Umbilical cord (tissue), 2 donors: ENCODE measurements at places on chromosomes 2 and 18.

DNA sequence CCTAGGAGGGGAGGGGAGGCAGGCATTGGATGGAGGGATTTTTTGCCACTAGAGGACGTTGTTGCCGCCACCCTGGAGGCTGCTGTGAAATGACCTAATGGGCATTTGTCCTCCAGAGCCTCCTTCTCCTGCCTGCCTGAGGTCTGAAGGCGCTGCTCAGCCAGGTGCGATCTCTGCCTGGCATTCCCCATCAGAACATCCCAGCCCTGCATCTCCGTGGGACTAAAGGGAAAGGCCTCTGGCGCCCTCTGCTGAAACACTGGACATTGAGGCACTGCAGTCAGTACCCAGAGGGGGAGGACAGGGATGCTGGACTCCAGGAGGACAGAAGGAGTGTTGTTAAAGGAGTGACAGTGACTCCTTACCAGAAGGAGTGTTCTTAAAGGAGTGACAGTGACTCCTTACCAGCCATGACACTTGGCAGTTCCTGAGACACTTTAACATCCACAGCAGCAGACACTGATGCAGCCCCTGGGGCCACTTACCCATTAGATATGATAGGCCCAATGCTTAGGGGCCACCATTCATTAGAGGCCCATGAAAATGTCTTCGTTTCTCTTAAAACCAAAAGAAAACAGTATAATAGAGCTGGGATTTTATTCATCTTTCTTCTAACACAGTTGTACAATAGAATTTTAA is 17.0 kb downstream of the THNSL2 start:
- DNase-seq, result peak; percentile 63

- peak; percentile 64 for DNase-seq
Measured at GRCh38 chr2:202140522-202141252, 67.6 kb downstream of the KIAA2012 start.

DNA sequence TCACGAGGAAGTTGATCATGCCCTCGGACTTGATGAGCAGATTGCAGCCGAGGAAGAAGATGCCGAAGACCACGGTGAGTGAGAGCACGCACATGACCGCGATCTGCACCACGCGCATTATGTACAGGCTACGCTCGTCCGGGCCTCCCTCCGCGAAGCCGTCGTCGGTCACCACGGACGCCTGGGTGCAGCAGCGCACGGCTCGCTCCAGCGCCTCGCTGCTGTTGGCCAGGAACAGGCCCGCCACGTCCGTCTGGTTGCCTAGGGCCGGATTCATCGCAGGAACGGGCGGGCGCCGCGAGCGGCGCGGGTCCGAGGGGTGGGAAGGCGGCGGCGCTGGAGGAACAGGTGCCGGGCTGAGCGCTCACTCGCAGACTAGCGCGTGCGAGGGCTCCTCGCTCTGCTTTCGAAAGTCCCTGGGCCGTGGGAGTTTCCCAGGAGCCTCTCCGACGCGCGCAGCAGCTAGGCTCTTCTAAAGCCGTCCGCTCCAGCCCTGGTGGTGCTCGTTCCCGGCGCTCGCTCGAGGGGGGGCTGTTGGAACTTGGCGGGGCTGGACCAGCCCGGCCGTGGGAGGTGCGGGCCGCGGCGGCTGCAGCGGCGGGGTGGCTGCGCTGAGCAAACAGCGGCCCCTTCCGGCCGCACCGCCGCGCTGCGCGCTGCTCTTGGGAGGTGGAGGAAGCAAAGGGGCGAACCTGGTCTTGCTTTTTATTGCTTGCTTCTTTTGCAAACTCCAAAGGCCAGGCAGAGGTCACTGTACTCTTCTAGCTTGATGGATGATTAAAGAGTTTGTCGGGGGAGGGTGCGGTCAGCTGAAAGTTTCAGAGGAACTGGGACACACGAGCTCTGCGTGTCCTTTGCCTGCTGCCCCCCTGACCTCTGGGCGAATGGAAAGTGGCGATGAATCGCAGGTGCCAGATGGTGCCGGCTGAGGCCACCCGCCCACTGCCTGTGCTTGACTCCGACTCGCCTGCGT is at the start of gene RPRM:
RPRM (minus strand) TSS at position 474 of the 973 bp plus-strand sequence; CDS start at position 277, 197 bp downstream.
- DNase-seq, result peak; percentile 90

DNA sequence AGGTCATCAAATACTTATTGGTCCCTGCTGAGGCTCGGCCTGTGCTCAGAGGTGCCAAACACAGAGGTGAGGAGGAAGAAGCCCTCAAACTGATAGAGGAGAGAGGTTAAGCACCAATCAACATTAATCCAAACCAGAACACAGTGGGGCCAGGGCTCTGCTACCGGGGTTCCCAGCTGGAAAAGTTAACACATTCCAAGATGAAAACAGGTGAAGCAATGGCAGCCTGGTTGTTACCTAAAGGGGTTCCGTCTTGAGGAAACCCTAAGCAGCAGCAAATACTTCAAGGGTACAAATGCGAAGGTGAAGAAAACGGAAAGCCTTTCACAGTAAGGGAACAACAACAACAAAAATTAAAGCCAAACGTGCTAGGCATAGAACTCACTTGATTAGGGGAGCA is 5.4 kb downstream of the TGFA start:
- DNase-seq, result no peak

DNA sequence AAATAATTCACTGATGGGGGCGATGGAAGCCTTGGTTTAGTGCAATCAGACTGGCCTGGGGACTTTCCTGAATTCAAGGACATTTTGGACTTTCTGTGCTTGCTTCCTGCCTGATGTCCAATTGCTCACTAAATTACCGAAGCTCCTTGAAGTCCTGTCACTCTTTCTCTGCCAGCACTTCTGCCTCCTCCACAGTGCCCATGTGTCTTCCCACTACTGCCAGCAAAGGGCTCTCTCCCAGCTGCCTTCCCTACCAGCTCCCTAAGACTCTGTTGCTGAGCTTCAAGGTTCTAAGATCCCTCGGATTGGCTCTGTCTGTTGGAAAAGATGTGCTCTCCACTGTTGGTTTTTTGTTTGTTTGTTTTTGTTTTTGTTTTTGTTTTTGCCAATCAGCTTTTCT is 158.1 kb downstream of the MTCL1 start:
- no peak for DNase-seq

- DNase-seq, result no peak
Measured at GRCh38 chr2:150232871-150233270, 254.6 kb downstream of the RND3 start.

- DNase-seq, result no peak
Measured at GRCh38 chr2:19086231-19086651, 272.2 kb downstream of the OSR1 start.

DNA sequence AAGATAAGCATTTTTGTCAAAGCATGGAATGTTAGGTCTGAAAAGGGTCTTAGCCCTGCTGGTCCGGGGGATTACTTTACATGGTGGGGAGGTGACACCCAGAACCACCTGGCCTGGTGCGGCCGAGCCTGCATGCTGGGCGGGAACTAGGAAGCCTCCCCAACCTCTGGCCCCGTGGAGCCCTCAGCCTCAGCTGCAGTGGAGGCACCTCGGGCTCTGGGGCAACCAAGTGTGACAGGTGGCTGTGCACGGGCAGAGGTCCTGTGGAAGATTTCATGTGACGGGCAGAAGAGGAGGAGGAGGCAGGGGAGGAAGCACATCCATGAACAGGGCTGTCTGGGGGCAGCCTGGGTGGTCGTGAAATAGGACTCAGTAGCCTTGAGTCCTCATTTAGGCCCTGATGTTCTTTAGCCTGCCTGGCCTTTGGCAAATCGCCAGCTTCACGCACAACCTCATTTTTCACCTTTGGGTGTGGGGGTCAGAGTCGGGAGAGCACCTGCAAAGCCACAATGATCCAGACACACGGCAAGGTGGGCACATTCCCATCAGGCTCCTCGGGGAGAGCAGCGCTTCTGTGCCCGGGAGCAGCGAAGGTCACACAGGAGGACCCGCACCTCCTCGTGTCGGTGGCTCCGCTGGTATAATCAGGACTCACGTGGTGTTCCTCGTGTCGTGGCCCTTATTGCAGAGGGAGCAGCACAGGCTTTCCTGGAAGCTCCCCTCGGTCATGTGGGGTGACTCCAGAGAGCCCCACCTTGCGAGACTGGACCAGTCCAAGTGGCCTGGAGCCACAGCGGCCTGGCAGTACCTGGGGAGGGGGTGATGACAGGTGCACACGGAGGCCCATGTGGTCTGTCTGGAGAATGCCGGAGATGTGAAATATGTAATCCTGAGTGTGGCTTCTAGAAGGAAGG is 13.9 kb downstream of the CNDP2 start:
- DNase-seq, result no peak

GRCh38 chr2:181466661-181467576 is 9.7 kb downstream of the ITGA4 start:
- peak; percentile 37 for DNase-seq

DNA sequence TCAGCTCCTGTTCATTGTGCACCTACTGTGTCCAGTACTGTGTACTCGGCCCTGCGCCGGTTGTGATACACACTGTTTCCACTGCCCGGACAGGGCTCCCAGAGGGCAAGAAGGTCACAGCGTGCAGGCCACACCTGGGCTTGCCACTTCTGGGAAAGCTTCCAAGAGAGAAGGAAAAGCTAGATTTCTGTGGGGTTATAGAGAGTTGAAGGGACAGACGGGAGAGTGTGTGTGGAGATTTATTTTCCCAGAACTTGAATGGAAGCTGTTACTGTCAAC is 3.8 kb upstream of the CNDP1 start:
- no peak for DNase-seq

- DNase-seq, result no peak
Measured at GRCh38 chr2:1674766-1675397, 69.4 kb downstream of the PXDN start.

GRCh38 chr2:11527001-11527400 is 6.8 kb upstream of the GREB1 start:
- no peak for DNase-seq

GRCh38 chr18:57243624-57244179 is 96.8 kb downstream of the BOD1L2 start:
- DNase-seq, result no peak

DNA sequence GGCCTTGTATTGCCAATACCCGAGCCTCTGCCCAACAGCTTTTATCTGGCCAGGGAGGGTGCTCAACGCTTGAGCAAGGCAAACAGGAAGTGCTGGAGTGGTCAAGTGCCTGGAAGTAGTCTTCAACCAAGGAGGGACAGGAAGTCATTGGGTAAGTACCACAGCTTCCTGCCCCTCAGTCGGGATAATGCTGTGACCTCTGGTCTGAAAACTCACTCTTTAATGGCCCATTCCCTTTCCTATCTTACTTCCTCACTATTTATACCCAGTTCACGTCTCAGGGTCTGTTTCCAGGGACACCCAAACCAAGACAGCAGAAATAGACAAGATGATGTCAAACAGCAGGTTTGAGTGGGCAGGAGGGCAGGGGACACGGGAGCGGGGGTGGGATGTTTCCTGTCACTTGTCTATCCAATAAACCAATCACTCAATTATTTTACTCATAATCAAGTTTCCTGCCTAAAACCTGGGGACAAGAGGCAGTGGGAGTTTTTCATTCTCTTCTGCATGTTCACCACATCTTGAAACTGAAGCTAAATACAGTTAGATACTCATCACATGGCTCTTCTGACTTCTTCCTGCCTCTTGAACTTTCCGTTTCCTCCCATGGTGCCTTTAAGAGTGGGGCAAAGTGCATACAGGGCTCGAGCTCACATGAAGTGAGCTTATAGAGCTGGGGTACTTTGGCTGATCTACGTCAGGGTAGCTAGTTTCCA is 68.9 kb upstream of the CAB39 start:
- peak; percentile 27 for DNase-seq

- no peak for DNase-seq
Measured at GRCh38 chr2:50658883-50659282, 373.0 kb downstream of the NRXN1 start.

DNA sequence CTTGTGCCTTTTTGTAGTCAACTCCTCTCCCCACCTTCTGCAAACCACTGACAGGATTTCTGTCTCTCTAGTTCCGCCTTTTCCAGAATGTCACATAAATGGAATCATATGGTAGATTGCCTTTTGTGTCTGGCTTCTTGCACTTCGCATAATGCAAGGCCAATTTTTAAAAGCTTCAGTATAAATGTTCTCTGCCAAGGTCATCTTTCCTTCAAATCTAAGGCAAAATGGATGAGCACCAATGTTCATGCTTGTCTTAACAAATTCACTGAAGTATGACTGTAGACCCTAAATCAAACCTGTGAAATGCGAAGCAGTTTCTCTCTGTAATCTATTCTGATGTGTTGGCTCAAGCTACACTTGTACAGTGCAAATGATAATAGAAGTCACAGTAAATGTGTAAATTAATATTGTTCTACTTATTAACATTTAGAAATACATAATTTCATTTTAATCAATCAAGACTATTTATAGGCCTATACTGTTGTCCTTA is 92.8 kb upstream of the GLS start:
- DNase-seq, result no peak

DNA sequence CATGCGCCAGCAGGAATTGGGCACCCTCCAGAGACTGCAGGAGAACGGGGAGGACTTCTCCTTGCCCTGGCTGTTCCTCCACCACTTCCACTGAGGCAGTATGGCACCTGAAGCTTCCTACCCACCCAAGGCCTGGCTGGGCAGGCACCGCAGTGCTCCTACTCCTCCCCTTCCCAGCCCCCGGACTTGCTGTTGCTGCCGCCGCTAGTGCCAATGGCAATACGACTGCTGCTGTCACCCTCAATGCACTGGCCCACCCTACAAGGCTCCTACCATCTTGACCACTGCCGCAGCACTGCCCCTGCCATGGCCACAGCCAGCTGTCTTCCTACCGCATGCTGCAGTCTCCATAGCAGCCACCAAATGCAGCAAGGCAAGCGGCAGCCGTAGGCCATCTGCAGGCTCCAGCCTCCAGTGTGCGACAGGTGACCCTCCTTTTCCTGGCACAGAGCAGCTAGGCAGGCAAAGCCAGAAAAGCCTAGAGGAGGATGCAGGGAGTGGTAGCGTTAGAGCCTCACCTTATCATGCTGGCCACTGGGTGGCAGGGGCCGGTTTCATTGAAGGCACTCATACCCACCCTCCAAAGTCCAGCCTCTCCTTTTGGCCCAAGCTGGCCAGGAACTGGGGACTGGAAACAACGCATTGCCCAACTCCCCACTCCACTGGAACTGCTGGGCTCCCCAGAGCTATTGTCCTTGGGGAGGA is 47.4 kb upstream of the ANKRD62 start:
- no peak for DNase-seq

DNA sequence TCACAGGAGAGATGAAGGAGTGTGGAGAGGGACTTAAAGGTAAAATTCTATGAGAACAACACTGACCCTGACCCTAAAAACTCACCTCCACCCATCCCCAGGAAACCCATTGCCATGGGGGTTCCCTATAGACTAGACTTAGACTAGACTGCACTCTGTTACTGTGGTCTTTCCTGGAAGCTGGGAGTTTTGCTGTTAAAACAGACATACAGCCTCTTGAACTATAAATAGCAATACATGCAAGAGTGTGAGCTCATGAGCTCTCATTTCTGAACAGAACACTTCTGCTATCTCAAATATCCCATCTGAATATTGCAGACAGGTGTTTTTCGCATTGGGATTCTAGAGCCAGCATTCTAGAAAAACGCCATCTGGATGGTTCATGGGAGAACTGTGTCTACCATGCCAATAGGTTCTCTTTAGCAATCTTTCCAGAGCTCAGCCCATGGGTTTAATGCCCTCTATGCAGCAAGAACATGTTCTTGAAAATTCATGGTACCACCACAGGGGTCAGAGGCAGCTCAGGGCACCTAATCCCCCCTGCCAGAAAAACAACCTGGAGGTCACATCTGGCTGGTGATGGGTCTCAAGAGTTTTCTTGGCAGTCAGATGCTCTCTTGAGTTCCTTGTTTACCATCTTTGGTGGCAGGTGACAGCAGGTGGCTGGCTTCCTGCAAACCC is 51.9 kb downstream of the SLC14A2 start:
- peak; percentile 38 for DNase-seq
